ENCODE measurements at places on chromosomes 7 and 10.

DNA sequence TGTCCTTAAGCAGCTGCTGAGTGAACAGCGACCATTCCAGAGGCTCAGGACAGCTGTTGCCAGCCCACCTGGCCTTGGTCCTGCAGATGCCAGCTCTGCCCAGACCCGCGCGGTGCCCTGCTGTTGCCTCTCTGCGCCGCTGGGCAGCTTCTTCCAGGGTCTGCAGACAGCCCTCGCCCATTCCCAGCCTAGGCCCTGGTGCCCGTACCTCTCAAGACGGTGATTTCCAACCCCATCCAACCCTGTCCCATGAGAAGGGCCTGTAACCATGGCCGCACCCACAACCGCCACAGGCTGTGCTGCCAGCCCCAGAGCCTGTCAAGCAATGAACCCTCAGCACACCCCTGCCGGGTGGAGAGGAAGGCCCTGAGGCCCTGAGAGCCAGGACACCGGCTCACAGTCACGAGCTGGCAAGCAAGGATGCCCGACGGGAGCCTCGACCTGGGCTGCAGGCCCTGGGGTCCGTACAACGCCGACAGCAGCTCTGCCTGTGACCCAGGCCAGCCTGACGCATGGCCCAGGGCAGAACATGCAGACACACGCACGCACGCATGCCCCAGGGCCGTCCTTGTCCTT is 231.9 kb downstream of the MAD1L1 start:
- no peak for DNase-seq

DNA sequence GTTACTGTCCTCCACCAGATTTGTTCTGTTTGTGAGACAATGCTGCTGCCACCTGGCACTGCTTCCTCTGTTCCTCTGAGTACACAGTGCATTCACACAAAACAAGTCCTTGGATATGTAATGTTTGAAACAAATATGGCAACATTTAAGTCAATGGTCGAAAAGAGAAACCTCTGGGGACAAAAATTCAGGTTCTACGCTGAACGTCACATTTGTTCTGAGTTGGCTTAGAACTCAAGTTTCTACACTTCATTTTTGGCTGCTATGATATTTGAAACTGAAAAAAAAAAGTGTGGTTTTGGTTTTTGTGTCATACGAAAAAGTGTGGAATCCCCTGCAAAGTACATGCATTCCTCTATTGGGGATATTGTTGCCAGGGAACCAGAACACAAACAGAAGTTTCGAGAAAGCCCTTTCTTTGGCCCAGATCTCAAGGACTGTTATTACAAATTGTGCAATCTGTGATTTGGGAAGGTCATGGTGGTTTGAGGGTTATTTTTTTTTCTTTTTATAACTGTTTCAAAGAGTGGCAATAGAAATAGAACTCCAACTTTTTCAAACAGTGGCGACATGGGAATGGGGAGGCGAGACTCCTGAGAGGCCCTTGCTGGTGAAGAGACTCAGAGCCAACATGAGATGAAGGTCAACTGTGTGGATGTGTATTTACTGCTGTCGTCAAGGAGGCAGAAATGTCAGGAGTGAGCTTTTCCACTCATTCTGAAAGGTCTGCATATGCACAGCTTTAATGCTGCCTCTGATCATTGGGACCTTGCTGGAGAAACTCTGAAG is 127.5 kb downstream of the CUBN start:
- DNase-seq, result no peak

- no peak for DNase-seq
These were observed 760.9 kb upstream of the IGFBP3 start for GRCh38 chr7:46681865-46682503.

GRCh38 chr7:10940704-10941355 is 32.8 kb upstream of the PHF14 start:
- DNase-seq, result no peak

GRCh38 chr10:89301232-89301631 is 614 bp upstream of the IFIT2 start:
- DNase-seq, result no peak

DNA sequence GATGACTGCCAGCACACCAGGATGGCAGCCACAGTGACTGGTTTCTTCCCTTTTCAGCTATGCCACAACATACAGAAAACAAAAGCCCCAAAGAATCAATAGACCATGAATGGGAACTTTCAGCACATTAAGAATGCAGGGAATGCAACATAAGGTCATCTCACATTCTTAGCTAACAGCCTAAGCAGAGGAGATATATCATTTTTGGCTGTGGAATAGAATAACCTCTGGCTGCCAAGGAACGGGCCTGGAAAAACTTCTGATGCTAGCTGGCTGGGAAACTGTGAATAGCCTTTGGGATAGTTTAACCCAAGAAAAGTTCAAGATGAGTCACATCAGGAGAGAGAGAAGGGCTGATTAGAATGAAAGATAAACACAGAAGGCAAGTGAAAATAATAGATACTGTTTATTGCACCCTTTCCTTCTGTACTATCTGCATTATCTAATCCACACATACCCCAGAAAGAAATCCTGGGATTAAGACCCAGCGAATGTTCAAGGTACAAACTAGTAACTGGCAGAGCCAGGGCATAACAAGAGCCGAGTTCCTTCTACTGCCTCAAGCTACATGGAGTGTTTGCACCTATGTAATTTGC is 169.2 kb downstream of the SEMA3A start:
- DNase-seq, result no peak

GRCh38 chr7:31772211-31772610 is 85.2 kb downstream of the PPP1R17 start:
- DNase-seq, result no peak

- peak; percentile 6 for DNase-seq
These were observed 130.6 kb downstream of the SPAG6 start for GRCh38 chr10:22475651-22476600.

- no peak for DNase-seq
These were observed 110.8 kb downstream of the REEP3 start for GRCh38 chr10:63631991-63632390.

DNA sequence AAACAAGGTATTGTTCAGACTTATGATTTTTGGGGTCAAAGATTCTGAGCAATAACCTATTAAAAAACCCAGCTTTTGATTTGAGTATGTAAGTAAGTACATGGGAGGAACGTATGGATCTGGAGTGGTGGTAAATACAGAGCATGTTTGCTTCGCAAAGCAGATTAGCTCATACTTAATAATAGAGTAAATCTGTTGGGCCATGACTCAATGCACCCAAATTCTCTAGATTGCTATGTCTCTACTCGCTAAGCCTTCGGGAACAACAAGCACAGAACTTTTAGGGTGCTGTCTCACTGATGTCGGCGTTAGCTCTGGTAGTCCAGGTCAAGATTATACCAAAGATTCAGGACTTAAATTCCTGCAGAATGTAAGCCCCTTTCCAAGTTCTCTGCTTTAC is 807 bp upstream of the MINPP1 start:
- no peak for DNase-seq

- no peak for DNase-seq
These were observed 17.4 kb upstream of the CYP3A7 start for GRCh38 chr7:99752356-99752755.

DNA sequence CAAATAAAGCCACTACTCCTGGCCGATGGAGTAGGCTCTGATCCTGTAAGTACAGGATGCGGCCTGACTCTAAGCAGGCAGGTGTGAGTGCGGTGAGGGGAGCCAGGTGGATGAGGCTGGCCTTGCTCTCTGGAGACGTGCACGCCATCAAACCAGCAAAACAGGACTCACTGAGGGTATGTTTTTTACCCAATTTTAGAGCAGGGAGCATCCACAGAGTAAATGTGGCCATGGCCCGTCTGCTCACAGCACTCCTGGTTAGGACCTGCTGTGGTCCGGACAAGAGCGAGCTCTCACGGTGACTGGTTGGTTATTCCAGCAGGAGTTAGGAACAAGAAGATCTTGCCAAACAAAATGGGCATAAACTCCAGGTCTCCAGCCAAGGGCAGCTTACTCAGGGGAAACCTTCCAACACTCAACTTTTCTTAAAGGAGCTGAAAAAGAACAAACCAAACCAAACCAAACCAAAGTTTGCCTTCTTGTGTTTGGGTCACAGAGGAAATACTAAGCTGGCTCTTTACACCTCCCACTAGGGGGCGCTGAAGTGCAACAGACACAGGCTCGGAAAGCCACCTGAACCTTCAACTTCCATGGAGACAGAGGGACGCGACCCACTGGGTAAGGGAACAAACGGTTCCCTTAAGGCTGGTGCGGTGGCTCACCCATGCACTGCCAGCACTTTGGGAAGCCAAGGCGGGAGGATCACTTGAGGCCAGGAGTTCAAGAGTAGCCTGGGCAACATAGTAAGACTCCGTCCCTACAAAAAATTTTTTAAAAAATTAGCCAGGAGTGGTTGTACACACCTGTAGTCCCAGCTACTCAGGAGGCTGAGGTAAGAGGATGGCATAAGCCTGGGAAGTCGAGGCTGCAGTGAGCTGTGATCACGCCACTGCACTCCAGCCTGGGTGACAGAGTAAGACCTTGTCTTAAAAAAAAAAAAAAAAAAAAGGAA is 122.4 kb downstream of the CLEC2L start:
- peak; percentile 80 for DNase-seq

- no peak for DNase-seq
These were observed 46.8 kb upstream of the SLF2 start for GRCh38 chr10:100866010-100866409.

DNA sequence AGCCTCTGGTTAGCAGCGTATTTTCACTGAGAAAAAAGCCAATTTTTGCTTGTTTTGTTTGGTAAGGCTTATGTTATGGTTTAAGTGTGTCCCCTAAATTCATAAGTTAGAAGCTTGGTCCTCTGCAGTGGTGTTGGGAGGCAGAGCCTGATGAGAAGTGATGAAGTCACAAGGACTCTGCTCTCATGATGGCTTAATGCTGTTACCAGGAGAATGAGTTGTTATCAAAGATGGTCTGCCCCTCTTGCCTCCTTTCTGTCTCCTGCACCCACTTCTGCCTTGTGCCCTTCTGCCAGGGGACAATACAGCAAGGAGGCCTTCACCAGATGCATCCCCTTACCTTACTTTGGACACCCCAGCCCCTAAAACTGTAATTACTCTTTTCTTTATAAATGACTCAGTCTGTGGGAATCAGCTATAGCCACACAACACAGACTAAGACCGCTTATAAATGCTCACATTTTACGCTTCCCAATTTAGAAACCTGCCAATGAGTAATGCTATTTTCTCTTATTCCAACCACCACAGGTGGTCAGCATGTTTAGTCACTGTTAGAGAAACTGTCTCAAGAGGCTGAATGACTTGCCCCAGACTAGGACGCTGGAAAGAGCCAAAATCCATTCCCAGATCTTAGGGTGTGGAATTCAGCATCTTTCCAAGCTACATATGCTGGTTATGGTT is 6.1 kb upstream of the PKD1L1 start:
- DNase-seq, result no peak

DNA sequence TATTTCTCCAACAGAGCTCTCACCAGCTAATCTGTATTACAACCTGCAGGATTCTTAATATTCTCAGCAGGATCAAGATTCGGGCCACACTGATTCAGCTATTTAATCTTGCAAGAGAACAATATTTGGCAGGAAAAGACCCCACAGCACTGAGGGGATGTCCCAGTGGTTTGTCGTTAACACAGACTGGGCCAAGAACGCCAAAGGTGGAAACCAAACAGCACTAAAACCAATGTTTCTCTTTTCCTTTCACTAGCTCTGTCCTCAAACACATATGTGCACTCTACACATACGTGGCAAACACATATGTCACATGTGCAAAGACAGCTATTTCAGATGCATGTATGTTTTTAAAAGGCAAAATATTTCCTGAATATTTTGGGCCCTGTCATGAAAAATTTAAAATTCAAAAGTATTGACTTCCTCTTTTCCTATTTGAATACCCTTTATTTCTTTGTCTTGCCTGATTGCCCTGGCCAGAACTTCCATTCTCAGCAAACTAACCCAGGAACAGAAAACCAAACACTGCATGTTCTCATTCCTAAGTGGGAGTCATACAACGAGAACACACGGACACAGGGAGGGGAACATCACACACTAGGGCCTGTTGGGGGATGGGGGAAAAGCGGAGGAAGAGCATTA is 51.7 kb upstream of the NEBL start:
- no peak for DNase-seq

GRCh38 chr10:3877211-3878000 is 92.4 kb upstream of the KLF6 start:
- DNase-seq, result no peak

DNA sequence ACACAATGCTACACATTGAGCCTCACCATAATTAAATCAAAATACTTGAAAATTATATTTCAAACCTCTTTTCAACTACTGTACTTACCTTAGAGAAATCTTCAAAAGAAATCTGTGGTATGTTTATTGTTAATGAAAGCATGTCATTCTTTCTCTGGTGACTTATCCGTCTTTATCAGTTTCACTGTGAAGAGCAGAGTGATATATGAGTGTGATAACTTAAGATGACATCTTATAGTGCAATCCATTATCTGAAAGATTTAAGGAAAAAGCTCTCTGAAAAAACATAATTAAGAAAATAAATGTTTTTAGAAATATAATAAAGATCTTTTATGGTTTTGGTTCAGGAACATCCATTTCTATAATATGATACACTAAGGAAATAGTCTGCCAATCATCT is 911.6 kb upstream of the C7orf33 start:
- no peak for DNase-seq

DNA sequence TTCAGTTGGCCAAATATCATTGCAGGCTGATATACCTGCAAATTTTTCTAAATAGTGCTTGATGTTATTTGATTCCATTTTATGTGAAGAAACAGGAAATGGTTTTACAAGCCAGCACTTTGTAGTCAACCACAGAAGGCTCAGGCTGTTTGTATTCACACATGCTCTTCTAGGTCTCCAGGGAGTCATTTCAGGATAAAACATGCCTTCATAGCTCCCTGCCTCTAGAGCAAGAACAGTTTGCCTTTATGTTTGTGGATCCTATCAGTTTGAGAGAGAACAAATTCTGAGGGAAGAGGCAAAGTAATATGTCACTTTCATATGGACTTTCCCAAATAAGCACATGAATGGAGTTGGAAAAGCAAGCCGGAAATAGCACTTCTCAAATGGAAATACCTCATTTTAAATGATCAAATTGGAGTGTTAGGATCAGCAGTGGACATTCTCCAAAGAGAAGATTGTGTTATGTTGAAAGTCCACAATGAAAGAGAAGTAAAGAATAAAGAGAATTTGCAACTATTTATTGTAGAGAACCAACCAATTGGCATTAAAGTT is 277.6 kb downstream of the KCND2 start:
- no peak for DNase-seq

- no peak for DNase-seq
These were observed 675 bp downstream of the ABRAXAS2 start for GRCh38 chr10:124802313-124802675.

- no peak for DNase-seq
These were observed 64.9 kb downstream of the NPTX2 start for GRCh38 chr7:98681951-98682350.

DNA sequence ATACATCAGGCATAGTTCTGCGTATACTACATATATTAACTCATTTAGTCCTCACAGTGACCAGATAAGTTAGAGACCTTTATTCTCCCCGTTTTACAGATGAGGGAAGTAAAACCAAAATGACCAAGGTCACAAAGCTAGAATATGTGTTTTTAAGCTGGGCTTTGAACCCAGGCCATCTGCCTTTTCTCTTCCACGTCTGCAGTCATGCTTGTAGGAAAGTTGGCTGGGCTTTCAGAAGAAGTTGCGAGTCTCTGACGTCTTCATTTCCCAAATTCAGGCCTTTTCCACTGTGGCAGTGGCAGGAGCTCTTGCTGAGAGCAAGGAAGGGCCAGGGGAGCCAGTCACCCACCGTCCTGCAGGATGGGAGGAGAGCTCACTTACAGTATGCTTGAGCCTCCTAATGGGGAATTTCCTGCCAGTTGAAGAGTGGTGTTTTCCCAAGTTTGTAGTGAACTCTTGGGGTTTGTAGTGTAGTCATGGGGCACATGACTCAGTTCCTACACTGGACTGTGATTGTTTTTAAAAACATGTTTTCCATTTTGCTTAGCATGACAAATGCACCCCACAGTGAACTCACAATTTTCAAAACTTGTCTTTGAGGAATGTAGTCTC is 34.2 kb downstream of the CYP17A1 start:
- DNase-seq, result no peak

All from activated CD4-positive, alpha-beta T cell treated with anti-CD3 and anti-CD28 coated beads, Interleukin-2, amount 50 U/mL, for 4 hours (primary cell).